ENCODE measurements at places on chromosomes 2 and 18.
A peak's percentile ranks its signal among the peaks of the same experiment; 100 is the strongest.

GRCh38 chr18:3722649-3723433 is 272.9 kb downstream of the TGIF1 start:
- DNase-seq, result no peak

GRCh38 chr18:76658627-76659026 is 163.6 kb upstream of the ZNF516 start:
- DNase-seq, result no peak

DNA sequence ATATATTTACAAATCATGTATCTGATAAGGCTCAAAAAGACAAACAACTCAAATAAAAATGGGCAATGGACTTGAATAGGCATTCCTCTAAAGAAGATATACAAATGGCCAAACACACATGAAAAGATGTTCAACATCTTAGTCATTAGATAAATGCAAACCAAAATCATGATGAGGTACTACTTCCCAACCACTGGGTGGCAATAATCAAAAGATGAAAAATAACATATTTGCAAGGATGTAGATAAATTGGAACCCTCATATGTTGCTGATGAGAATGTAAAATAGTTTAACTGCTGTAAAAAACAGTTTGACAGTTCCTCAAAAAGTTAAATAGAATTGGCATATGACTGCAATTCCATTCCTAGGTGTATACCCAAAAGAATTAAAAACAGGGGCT is 132.3 kb downstream of the TTC32 start:
- DNase-seq, result no peak

DNA sequence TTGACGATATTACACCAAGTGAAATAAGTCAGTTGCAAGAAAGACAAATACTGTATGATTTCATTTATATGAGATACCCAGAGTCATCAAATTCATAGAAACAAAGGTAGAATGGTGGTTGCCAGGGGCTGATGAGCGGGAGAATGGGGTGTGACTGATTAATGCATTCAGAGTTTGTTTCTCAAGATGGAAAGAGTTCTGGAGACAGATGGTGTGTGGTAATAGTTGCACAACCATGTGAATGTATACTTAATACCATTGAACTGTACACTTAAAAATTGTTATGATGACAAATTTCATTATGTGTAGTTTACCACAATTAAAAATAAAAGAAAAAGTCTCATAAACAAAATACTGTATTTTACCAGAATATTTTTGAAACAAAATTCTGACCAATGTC is 117.3 kb downstream of the PIGN start:
- no peak for DNase-seq

DNA sequence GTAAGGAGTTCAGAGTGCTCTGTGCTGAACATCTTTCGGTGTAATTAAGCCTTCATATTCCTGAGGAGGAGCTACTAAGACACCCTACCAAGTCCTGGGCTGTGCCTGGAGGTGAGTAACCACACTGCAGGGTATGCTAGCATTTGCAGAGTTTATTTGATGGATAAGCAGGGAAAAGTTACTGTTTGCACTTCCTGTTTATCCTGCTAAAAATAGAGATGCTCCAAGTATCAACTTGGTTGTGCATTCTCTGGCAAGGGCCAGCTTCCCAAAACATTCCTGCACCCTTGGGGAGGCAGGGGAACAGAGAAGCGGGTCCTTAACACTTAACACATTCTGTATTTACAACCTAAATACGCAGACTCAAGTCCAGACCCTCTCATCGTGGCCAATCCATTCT is 49.8 kb downstream of the PARD6G start:
- no peak for DNase-seq

- DNase-seq, result peak; percentile 81
Measured at GRCh38 chr2:98460573-98461497, 16.2 kb downstream of the INPP4A start.

All from CD4-positive, CD25-positive, alpha-beta regulatory T cell (primary cell).